ENCODE measurements at places on chromosomes 16 and 17.

GRCh38 chr16:83458612-83459011 is 349.2 kb upstream of the HSBP1 start:
- DNase-seq = no peak

- DNase-seq = no peak
Observed at GRCh38 chr17:74554909-74555308, 9.0 kb upstream of the CD300C start.

- no peak for DNase-seq
Observed at GRCh38 chr16:82782715-82783251, 156.0 kb downstream of the CDH13 start.

DNA sequence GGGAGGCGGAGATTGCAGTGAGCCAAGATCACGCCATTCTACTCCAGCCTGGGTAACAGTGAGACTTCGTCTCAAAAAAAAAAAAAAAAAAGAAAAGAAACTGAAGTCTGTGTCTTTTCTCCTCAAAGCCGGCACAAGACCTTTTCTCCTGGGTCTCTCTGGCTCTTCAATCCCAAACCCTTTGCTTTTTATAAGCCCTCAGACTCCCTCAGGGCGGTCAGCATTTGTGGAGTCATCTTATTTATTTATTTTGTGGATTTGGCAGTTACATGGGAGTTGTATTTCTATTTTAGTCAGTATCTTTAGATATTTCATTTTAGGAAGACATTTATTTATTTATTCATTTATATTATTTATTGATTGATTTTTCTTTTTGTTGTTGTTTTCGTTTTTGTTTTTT is 57.7 kb upstream of the MAP3K14 start:
- no peak for DNase-seq

DNA sequence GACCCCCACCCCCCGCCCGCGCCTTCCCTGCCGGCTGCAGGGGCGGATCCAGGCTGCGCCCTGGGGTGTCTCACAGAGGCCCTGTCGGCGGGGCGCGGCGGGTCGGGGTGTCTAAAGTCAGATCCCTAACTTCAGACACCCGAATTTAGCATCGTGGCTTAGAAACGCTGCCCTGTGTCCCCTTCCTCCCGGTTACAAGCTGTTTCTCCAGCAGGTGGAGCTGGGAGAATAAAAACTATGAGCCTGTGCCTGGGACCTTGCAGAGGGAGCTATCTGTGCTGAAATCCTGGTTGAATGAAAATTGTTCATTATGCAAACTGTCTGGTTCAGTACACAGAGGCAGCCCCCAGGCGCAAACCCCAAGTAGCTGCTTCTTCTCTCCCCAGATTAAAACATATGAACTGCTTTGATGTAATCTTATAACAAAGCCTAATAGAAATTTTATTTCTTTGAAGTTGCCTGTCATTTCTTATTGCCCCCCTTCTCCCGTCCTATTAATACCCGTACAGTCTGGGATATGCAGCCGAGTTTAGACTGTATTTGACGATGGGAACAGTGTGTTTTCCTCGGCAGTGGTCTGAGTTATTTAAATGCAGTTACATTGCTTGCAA is 79.0 kb downstream of the RPA1 start:
- no peak for DNase-seq

GRCh38 chr17:60864708-60865005 is 187.0 kb downstream of the BCAS3 start:
- no peak for DNase-seq

DNA sequence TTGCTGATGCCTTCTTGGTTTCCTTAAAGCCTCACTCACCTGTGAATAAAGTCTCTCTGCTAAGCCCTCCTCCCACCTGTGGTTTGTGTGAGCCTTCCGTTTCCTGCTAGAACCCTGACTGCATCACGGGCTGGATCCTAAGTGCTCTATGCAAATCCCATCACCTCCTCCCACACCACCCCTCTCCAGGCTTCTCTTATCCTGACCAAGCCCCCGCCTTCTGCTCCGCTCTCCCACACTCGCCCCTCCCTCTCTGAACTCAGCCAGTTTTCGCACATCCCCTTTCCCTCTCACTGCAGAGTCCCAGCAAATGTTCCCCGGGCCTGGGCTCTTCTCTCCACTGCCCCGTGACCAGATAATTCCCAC is 51.8 kb downstream of the PIMREG start:
- DNase-seq = no peak

DNA sequence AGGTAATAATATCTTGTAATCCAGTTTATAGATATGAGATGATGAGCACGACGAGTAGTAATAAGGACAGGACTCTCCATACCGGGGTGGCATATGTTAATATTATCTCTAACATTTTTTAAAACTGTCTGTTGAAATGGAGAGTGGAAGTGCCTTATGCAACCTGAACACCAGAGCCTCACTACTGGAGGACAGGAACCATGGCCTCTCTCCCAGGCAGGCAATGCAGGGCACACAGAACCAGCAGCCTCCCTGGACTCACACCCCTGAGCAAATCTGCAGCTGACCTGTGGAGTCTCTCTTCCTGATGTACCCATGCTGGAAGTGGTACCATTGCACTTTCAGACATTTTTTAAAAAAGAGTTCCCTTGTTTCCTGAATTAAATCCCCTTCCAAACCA is 55.2 kb upstream of the ERN1 start:
- DNase-seq = no peak

DNA sequence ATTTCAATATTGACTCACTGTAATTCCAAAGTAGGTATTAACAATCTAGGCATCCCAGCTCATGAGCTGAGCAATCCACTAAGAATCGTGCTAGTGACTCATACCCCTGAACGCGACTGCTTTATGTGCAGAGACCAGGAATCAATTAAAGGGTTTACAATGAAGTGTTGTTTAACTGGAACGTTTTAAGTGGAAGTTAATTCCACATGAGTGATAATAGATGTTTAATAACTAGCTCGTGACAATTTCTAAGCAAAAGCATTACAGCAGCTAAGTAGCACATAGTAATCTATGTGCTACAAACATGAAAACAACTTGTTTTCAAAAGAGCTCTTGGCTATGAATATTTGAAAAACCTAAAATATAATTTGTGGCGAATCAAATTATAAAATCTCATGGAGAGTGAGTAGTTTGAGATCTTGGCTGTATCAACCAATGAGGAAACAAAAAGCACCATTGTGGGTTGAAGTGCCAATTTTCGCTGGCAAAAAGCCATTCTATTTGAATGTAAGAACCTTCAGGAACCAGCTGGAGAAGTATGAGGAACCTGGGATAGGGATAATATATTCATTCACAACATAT is 9.4 kb downstream of the GJC1 start:
- no peak for DNase-seq

- DNase-seq = no peak
Observed at GRCh38 chr17:57080718-57081117, 4.3 kb upstream of the AKAP1 start.

DNA sequence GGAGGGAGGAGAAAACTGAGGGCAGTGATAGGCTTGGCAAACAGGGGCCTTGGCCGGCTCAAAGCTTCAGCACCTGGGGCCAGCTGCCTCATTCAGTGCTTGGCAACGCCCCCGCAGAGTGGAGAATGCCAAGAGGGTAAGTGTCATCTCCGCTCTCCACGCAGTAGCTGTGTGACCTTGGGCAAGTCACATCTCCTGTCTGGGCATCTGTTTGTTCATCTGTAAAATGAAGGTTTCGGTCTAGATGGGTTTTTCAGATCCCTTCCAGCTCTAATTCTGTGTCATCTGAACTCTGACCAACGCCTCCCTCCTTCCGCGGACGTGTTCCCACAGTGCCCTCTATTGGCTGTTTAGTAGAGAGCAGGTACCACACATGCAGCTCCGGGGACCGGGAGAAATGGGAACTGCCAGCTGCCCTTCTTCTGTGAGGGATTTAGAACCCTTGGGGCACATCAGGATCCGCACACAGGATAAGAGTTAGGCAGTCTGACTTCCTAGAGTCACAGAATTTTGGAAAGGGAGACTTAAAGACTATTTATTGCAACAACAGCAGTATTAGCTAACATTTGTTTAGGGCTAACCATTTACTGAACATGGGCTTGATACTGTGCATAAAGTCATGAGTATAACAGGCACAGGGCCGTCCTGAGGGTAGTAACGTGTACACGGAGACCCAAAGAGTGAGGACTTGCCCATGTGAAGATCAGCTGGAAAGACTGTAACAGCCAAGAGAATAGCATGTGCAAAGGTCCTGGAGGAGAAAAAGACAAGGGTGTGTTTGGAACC is 26.8 kb downstream of the GP2 start:
- DNase-seq = peak; percentile 0

DNA sequence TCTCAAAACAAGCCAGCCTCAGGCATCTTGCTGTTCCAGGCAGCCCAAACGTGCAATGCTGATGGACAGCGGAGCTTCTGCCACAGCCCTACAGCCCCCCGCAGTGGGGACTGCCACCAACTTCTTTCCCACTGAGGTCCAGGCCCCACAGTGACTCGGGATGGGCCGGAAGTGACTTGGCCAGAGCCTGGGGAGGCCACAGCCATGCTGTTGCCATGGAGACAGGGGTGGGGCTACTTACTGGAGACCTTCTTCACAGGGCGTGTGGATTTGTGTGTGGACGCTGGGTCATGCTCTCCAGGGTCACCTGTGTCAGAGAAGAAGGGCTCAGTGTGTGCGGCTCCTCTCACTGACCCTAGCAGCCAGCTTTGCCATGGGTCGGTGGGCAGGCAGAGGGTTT is 15.0 kb downstream of the TRIM25 start:
- DNase-seq = no peak

DNA sequence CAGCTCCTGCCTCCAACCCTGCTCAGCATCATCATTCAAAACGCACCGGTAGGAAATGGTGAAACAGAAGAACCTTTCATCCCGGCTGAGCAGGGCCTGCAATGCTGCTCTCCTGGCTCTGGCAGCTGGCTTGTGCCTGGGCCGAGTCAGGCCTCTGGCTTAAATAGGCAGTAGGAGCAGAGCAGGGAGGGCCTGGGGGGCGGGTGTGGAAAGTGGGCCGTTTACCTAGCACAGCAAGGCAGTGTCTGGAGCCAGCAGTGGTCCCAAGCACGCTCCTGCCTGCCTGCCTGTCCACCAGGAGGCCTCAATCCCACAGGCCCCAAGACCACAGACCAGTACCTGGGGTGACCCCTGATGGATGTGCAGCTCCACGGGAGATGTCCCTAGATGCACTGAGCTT is 59.3 kb downstream of the SMPD3 start:
- DNase-seq = no peak

DNA sequence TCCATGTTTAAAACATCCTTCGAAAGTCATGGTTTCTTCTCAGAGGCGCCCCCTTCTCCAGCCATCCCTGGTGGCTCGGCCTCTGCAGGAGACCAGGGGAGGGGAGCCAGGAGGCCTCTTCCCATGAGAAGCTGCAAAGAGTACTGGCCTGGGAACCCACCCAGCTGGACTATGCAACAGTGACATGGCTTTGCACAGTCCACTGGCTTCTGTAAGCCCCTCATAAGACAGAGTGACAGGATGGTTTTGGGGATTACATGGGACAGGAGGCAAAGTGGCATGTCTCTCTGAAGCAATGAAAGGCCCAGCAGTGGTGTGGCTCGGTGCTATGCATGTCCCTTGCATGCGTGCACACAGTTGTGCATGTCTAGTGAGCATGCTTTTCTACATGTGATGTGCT is 99.5 kb downstream of the C16orf78 start:
- no peak for DNase-seq

DNA sequence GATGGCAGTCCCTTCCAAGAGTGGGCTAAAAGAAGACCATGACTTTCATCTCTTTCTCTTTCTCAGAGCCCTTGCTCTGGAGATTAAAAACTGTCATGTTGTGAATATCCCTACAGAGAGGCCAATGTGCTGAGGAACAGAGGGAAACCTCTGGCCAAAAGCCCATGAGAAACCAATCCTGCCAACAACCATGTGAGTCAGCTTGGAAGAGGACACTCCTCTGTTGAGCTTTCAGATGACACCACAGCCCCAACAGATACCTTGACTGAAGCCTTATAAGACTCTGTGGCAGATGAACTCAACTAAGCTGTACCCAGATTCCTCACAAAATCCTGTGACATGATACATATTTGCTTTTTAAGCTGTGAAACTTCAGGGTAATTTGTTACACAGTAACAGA is 19.6 kb downstream of the CPPED1 start:
- no peak for DNase-seq

GRCh38 chr16:85936816-85937215 is 37.9 kb downstream of the IRF8 start:
- DNase-seq = no peak

DNA sequence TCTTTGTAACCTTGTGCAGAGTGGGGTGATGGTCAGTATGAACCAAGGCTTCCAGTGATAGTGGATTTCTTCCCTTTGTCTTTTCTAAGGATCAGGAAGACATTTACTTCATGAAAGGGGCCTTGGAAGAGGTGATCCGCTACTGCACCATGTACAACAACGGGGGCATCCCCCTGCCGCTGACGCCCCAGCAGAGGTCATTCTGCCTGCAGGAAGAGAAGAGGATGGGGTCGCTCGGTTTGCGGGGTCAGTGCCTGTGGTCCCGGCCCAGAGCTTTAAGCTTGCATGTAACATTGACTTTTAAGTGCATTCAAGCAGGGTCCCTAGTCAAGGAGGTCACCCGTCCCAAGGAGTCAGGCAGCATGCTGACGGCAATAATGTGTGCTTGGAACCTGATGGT is 56.0 kb downstream of the MEAK7 start:
- DNase-seq = no peak

DNA sequence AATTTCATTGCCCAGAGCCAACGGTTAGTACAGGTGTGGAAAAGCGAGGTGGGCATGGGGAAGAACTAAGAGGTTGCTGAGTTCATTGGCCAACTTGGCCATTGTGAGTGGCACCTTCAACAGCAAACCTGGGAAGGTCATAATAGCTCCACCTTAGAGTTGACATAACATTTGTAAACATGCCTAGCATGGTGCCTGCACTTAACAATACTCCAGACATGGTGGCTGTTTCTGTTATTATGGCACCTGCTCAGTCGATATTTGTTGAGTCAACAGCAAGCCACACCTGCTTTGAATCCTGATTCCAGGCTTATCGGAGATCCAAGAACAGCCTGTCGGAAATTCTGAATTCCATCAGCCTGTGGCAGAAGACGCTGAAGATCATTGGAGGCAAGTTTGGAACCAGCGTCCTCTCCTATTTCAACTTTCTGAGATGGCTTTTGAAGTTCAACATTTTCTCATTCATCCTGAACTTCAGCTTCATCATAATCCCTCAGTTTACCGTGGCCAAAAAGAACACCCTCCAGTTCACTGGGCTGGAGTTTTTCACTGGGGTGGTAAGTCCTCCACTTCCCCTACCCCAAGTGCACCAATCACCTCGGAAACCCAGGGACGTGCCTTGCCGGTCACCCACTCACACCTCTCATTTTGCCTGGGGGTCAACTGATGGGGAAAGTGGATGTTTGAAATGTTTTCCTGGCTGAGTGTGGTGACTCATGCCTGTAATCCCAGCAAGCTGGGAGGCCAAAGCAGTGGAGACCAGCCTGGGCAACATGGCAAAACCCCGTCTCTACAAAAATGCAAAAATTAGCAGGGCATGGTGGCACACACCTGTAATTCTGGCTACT is 46.0 kb downstream of the TMC5 start:
- DNase-seq = no peak
